SJSA1 (cell line): ENCODE measurements at places on chromosomes 11 and 22. TPM values are rescaled to one million over a fixed set of nuclear protein-coding genes. Genes with fewer than 3 reads are reported as not detected.

GRCh38 chr22:28951530-28951929 is 68.2 kb downstream of the ZNRF3 start:
- DNase-seq: no peak

DNA sequence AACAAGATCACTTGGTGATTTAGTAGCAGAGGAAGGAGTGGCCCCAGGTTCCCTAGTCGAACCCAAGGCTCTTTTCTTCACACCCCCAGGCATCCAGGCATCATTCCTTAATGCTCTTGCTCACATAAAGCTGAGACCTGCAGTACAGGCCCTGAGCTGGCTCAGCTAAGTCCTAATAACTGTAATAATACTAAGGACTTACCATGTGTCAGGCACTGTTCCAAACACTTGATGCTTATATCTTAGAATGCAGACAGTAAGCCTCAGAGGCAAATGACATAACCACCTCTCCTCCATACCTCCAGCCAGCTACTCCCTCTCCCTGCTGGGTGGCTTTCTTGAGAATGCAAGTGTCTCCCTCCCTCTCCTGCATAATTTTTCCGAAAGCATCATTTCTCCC is 33.2 kb downstream of the ANKK1 start:
- no peak for DNase-seq

DNA sequence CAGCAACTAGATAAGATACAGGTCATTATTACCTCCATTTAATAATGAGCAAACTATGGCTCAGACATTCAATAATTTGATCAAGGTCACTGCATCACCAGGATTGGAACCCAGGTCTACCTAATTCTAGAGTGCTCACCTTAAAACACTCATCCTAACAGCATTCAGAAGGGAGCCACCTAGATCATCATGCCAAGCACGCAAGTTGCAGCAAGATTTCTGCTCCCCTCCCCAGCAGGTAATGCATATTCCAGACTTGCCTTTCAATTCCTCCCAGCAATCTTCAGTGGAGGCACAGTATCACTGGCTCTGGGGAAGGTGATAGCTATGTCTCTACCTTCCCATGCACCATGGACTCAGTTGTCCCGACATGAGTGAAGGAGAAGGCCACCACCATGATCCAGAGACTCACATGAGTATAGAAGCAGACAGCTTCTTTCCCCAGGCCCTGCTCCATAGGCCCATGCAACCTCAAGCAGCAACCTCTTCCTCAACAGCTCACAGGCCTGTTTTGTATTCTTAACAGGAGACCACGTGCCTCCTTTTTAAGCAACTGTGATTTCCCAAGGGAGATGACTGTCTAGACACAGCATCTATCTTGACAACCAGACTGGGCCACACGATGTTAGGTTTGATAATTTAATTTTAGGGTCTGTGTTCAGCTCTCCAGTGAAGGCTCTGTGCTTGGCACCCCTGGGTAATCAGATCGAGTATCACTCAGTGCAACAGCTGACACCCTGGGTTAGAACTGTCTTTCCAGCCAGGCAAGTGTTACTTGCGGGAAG is 36.4 kb downstream of the RAB30 start:
- no peak for DNase-seq

GRCh38 chr22:38504731-38505540 is 1.2 kb downstream of the DDX17 start:
- DNase-seq: peak; percentile 56

GRCh38 chr11:77778549-77778948 is 42.0 kb downstream of the RSF1 start:
- no peak for DNase-seq

- no peak for DNase-seq
These were observed at the start of gene CSRP3 for GRCh38 chr11:19201737-19202605. CSRP3 (minus strand) TSS chr11:19201983; CDS start chr11:19192448, 9,535 bp downstream.

- peak; percentile 61 for DNase-seq
These were observed 77.8 kb downstream of the UBASH3B start for GRCh38 chr11:122733318-122733717.

DNA sequence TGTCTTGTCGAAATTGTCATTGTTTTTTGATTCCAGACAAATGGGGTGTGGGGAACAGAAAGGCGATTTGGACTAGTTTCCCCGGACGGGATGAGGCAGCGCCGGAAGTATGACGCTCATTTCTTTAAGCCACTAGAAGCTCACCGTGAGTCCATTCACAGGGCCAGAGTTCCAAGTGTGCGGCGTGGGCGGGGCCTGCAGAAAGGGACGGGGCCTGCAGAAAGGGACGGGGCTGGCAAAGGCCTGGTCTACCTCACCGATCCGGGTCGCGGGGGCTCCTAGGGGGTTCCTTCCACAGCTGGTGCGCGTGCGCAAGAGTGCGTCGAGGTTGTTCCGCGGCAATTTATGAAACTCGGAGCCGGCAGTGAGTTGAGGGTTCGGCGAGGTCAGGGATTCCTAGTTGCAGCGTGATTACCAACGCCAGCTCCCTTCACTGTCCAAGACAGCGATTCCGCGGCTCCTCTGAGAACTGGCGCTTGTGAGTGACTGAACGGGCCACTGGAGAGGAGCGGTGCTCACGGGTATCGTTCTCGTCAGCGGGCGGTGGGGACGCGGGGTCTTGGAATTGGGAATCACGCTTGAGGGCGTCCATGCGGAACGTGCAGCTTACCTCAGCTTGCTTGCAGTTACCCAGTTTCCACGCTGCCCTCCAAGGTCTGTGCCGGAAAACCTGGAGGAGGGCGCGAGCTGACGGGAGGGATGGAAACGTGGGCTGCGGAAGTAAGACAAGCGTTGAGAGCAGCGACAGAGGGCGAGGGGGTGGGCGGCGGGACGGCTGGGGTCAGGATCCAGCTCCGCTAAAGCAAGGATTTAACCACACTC is at the start of gene ZNF215:
TSS of gene ZNF215 (plus strand) at position 219 of the 822 bp plus-strand sequence. CDS start 5,847 bp downstream, outside the sequence.
- DNase-seq: no peak

DNA sequence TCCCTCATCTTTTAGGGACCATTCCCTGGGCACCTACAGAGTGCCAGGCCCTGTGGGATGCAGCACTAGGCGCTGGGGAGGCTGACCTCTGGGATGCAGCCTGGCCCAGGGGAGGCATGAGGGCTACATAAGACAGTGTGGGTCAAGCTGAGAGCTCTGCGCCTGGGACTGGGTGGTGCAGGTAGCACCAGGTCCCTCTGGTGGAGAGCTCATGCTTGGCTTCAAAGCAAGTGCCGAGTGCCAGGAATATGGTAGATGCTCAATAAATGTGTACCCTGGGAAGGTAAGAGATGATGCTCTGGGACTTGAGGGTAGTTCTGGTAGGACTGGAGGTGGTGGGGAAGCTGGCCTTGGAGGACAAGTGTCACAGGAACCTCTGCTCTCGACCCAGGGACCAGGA is 2.0 kb upstream of the MPPED1 start:
- DNase-seq: no peak

- no peak for DNase-seq
These were observed 38.5 kb upstream of the RIC3 start for GRCh38 chr11:8207080-8208000.

- DNase-seq: no peak
These were observed 772 bp downstream of the SLC25A45 start for GRCh38 chr11:65381716-65382032.

DNA sequence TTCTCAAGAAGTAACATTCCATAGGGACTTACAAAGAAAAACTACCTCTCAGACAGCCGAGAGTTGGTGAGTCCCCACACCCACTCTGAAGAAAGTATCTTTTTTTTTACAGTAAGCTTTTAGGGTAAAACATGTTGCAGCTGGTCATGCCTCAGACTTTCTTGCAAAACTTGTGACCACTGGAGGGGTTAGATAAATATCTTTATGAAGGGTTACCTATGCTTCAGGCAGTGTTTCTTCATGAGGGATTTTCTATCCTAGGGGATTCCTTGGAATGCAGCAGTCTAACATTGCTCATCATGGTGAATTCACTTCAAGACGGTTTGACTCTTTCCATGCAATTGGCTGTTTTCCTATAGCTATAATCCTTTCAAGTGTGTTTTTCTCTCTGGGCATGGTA is 20.8 kb upstream of the SNX19 start:
- DNase-seq: no peak

GRCh38 chr11:19199771-19200170 is 2.0 kb downstream of the CSRP3 start:
- no peak for DNase-seq

- peak; percentile 49 for DNase-seq
These were observed 4.4 kb upstream of the WEE1 start for GRCh38 chr11:9568854-9569587.

DNA sequence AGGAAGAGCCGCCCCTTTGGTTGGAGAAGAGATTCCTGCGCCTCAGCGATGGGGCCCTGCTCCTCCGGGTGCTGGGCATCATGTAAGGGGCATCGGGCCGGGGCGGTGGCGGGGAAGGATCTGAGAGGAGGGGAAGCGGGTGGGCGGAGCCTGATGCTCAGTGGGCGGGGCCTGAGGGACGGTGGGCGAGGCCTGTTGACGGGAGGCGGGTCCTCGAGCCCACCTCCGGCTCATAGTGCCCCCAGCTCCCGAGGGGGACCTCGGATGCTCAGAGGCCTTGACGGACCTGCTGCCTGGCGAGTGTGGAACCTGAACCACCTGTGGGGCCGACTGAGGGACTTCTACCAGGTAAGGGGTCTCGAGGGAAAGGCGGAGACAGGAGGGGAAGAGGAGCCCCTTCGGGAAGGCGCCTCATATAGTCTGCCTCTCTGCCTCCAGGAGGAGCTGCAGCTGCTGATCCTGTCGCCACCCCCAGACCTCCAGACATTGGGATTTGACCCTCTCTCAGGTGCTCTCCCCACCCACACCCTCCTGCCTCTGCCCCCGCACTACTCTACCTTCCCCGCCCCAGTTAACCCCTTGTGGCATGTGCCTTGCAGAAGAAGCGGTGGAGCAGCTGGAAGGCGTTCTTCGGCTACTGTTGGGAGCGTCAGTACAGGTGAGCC is 799 bp downstream of the CCDC88B start:
- DNase-seq: no peak

DNA sequence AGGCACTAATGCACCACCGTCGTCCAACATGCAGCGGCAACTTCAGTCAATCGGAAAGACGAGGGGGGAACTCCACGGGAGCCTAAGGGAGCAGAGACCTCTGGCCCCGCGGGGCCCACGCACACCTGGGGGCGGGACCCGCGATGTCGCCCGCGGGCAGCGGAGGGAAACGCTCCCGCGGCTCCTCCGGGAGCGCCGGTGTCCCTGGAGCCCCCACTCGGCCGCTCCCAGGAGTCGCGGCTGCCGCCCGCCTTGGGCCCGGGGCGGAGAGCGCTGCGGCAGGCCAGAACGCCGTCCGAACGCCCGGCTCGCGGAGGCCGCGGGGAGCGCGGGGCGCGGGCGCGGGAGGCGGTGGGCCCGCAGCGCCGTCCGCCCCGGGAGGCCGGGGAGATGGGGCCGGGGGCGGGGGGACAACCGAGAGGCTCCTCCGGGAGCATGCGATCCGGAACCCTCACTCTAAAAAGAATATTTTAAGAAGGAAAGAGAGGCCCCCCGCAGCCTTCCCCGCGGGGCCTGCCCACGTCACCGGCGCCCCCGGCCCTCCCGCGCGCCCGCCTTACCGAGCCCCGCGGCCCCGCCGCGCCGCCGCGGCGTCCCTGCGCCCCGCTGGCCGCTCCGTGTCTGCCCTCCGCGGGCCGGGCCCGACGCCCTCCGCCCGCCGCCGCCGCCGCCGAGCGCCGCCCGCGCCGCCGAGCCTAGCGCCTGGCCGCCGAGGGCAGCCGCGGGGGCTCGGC is 86.6 kb upstream of the ARHGAP32 start:
- no peak for DNase-seq

OR2AG2 gene
- not detected in 2 replicates for total RNA-seq

SCUBE2 gene
- not detected in 2 replicates for total RNA-seq

TUB gene
- 2.3 and 3.0 TPM in 2 replicates for total RNA-seq

OR51B2 gene
- total RNA-seq: not detected in 2 replicates

PICALM gene
- total RNA-seq: 105 and 132 TPM in 2 replicates

PYGM gene
- total RNA-seq: 0.45 TPM in 1 of 2 replicates, not detected in the other

OR52I2 gene
- total RNA-seq: not detected in 2 replicates

SCGB2A2 gene
- not detected in 2 replicates for total RNA-seq

OR8G5 gene
- not detected in 2 replicates for total RNA-seq

ART5 gene
- not detected in 2 replicates for total RNA-seq

PLEKHA7 gene
- not detected in 2 replicates for total RNA-seq

C11orf71 gene
- 1.5 and 4.8 TPM in 2 replicates for total RNA-seq

SLC25A22 gene
- total RNA-seq: 5.1 and 11.1 TPM in 2 replicates

KCNK7 gene
- 0.13 TPM in 1 of 2 replicates, not detected in the other for total RNA-seq

GTSE1 gene
- 22.4 and 36.2 TPM in 2 replicates for total RNA-seq

BACE1-AS gene
- total RNA-seq: 0.92 and 1.8 TPM in 2 replicates

CSF2RB gene
- 0.03 TPM in 1 of 2 replicates, not detected in the other for total RNA-seq
